ENCODE measurements at places on chromosomes 1 and 21.

- DNase-seq: no peak
Measured at GRCh38 chr1:198726455-198726854, 87.6 kb downstream of the PTPRC start.

DNA sequence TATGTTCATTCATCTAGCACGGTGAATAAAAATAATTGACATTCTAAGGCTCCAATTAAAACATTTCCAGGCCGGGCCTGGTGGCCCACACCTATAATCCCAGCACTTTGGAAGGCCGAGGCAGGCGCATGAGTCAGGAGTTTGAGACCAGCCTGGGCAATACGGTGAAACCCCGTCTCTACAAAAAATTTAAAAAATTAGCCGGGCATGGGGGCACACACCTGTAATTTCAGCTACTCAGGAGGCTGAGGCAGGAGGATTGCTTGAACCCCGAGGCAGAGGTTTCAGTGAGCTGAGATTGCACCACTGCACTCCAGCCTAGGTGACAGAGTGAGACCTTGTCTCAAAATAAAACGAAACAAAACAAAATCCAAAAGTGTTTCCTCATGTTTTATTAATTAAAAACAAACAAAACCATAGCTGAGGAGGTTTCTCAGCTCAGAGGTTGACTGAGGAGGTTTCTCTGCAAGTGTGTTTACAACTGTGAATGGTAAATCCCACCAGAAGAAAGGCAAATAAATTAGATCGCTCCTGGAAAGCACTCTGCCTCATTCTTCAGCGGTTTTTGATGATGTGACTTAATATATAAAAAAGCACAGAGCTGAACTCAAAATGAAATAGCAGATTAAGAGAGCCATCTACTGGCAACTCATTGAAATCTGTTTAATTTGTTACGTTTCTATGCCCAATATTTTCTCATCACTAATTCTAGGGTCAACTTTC is 37.7 kb upstream of the ATG4C start:
- DNase-seq: peak; percentile 66

DNA sequence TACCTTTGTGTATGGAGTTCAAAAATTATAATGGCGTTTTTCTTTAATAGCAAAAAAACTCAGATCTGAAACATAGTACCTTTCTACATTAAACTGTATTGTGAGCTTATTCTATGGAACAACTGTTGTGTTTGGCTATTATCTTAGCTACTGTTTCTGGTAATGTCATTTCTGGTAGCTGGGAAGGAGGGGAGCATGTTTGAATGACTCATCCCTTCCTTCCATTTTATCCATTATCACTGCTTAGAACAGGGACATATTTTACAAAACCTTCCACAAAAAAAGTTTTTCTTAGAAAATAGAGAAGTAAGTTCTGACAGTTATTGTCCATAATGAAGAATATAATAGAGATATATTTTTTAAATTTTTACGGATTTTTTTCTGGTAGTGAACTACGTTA is 128.3 kb downstream of the NRDC start:
- DNase-seq: no peak

- DNase-seq: no peak
Measured at GRCh38 chr1:201925981-201926645, 20.2 kb downstream of the LMOD1 start.

DNA sequence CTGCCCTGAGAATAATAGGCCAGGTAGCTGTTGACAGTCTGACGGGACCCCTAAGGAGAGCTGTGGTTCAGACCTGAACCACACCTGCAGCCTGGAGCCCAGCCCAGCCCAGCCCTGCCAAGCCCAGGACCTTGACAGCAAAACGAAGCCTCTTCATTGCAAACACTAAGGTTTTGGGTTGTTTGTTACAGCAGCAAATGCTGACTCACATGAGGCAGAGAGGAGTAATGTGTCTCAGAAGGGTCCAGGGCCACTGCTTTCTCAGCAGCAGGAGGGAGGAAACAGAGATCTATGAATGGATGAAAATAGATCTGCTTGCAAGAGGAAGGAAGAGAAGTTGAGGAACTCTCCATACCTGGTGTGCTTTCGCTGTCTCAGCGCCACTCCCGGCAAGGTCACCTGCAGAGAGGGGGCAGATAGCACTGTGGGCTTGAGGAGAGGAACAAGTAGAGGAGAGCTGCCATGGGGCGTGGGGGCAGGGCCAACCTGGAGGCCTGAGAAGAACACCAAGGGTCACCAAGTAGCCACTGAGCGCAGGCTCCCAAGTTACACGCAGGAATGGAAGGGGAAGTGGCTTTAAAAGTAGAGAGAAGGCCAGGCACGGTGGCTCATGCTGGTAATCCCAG is 127.2 kb downstream of the ZNF281 start:
- no peak for DNase-seq

- DNase-seq: no peak
Measured at GRCh38 chr1:1609822-1610485, 5.3 kb upstream of the MIB2 start.

DNA sequence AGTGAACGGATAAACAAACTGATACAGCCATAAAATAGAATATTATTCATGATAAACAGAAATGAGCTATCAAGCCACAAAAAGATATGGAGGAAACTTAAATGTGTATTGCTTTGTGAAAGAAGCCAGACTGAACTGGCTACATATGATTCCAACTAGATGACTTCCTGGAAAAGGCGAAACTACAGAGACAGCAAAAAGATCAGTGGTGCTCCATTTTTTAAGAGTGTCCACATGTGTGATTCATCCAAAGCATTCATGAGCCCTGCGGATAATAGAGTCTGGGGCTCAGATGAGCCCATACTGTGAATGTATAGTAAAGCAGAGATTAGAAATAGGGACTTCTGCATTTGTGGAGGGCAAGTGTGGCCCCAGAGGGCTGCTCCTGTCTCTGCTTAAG is 7.8 kb upstream of the TMEM222 start:
- no peak for DNase-seq

- DNase-seq: no peak
Measured at GRCh38 chr1:42231253-42231652, 66.7 kb upstream of the GUCA2A start.

DNA sequence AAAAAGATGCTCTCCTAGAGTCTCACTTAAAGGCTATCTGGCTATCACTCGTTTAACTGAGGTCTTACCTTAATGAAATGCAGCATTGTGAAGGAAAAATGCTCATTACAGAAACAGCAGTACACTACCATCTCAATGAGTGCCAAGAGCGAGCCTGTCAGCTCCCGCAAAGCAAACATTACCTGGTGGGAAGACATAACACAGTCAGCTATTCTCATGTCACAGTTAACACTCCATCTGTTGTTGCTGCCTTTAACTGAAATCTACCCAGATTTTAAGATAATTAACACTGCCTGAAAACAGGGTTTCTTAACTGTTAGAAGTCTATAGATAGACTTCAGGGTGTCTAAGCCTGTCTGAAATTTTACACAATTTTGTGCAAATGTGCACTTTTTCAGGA is 39.1 kb downstream of the PCSK9 start:
- no peak for DNase-seq

DNA sequence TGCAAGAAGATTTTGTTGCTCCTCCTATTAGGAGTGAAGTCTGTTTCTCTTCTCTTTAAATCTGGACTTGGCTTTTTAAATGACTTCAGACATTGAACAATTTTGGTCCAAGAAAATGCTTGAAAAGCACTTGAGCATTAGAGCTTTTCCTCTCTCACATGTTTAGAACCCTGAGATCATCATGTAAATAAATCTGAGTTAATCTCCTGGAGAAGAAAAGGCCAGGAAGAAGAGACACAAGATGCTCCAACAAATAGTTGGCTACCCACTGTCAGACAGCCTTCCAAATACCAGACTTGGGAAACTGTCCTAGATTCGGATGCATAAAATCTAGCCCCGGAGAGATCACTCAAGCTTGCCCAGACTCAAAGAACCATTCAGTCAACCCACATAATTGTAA is 1353.1 kb upstream of the ADGRL4 start:
- DNase-seq: peak; percentile 9

DNA sequence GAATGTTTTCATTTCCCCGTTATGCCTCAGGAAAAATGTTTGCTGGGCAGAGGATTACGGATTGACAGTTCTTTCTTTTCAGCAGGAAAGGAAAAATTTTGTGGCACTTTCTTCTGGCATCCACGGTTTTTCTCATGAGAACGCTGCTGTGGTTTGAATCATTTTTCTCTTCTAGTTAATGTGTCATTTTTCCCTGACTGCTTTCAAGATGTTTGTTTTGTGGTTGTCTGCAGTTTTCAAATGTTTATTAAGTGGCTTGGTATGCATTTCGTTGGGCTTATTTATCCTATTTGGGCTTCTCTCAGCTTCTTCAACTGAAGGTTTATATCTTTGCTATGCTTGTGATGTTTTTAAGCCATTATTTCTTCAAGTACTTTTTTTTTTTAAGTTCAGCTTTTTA is 359.0 kb downstream of the RGS7 start:
- DNase-seq: no peak

DNA sequence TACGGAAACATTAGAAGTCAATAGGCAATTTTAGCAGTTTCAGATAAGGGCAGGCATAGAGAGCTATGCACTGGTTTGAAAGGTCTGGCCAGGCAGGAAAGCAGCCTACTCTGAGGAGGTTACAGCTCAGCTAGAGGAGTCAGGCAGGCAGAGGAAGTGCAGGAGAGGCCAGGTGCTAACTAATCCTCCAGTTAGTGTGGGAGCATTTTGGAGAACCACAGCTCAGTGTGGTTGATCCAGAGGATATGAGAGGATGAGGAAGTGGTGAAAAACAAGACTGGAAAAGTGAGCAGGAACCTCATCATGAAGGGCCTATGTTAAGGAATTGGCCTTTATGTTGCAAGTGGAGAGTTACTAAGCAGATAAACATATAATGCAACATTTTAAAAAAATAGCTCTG is 282.4 kb upstream of the SGIP1 start:
- no peak for DNase-seq

DNA sequence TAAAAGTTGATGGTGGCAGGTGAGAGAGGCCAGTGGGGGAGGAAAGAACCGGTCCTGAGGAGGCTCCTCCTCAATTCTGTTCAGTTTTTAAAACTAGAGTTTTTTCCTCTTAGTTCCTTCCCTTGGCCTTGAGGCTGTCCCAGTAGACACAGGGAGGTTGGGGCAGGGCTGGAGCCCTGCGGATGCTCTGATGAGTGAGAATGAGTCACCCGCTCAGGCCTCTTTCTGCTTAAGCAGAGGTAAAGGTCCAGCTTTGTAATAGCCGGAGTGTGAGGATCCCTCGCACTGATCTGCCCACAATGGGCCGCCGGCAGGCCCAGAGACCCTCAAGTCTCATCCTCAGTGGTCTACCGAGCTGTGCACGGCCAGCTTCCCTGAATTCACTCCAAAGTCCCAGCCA is 49.6 kb upstream of the IRF2BP2 start:
- DNase-seq: no peak

DNA sequence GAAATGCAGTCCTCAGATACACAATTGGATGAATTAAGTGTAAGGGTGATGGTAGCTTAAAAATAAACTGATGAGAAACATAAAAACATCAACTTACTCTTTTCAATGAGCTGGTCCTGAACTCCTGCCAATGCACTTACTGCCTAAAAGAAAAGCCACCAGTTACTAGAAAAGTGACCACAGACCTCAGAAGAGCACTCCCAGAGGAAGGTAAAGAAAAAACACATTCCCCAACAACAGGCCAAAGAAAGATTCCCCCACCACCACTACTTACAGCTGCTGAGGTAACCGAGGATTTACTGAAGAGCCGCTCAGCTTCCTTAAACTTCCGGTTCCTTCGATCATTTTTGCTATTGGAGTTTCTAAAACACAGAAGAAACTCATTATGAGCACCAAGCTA is 5.4 kb downstream of the MEAF6 start:
- DNase-seq: no peak

- no peak for DNase-seq
Measured at GRCh38 chr1:109948285-109948630, 36.3 kb upstream of the AHCYL1 start.

DNA sequence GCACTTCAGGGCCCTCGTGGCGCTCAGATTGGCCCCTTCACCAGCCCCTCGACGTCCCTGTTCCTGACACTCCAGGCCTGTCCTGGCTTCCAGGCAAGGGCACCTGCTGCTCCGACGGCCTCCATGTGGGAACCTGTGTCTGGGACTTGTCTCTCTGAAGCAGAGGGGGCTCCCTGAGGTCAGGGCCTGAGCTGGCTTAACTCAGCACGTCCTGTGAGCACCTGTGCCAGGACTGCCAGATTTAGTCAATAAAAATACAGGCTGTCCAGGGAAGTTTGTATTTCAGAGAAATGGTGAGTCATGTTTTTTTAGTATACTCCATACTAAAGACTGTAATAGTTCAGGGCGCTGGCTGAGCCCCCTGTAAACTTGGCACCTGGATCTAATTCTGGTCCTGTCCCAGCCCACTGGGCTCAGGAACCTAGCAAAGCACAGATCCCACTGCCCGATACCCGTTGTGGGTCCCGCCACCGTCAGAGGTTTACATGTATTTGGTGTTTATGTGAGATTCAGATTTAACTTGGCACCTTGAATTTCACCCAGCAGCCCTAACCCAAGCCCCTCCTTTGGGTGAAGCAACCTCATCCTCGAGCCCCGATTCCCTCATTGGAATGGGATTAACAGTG is 109.9 kb upstream of the IFFO2 start:
- DNase-seq: no peak

GRCh38 chr1:183600136-183600535 is 9.9 kb upstream of the NCF2 start:
- DNase-seq: no peak

GRCh38 chr1:161357073-161357472 is 10.6 kb downstream of the CFAP126 start:
- no peak for DNase-seq

DNA sequence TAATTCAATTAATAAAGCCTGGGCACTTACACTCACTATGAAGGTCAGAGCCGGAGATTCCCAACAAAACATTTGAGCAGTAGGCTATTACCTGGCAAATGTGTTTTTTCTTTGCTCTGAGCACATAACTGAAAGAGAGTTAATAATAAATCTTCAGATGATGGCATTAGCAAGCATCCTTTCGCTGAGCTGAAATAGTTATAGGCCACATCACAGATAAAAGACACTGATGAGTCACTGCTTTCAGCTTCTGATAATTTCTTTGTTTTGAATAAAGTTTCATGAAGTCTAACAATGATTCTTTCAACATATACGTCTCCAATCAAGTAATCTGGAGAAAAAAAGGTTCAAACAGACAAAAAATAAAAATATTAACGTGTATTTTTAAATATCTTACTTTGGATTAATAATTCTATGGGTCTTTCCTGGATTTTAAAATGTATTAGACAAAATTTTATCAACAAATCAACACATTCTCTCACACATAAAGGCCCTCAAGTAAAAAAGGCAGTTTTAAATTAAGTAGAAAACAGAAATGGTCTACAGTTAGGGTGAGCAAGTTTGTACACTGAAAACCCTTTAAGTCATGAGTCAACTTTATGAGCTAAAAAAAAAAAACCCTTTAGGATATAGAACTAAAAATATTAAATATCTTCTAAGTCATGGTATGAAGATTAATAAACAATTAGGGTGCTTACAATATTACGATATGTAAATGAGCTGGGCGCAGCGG is 33.1 kb downstream of the LTN1 start:
- no peak for DNase-seq

DNA sequence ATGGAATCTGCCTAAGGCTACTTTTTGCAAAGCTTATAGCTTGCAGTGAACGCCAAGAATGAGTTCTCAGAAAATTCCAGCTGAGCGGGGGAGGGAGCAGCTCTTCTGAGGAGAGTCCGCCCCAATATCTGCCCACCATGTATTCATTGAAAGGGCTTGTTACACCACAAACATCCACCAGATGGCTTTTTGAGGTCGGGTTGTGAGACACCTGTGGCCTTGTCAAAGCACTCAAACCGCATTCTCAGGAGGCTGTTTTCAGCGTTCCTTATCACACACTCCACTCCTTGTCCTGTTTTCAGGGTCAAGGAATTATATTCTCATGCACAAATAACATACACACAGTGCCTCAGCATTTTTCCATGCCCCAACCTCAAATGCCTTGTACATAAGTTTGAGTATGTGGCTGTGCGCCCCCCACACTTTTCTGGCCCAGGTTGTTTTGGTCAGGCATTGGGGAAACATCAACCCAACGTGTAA is 3.9 kb upstream of the C4BPB start:
- peak; percentile 75 for DNase-seq
